Fibroblast of skin of left quadriceps (primary cell): ENCODE measurements at places on chromosomes 1 and 21.

DNA sequence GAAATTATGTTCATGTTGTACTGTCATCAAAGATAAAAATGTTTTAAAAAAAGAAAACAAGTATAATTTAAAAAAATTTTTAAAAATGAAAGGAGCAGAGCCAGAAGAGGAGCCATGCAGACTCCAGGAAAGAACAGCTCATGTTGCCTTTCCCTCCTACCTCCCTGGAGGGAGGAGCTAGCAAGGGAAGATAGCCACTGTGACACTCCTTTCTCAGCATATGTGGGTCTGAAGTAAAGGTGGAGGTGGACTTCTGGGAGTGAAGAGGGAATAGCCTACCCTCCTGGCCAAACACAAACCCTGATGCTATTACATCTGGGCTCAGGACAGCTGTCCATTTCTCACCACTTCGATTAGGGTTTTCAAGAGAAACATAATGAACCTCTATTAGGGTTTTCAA is 54.2 kb downstream of the SLC2A1 start:
- DNase-seq = no peak

GRCh38 chr1:56901716-56902115 is 47.1 kb downstream of the C8A start:
- DNase-seq = no peak

DNA sequence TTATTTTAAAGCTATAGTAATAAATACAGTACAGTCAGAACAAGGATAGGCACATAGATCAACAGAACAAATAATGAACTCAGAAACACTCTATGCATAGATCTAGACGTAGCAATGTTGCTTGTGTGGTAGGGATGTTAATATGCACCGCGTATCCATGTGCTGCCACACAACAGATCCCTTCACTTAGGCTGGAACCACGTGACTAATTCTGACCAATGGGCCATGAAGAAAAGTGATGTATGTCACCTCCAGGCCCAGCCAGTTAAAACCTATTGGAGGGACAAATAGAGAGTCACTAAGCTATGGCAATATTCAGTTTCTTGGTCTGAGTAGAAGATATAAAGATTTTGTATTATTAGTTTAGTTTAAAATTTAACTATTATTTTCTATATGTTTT is 91.4 kb downstream of the ADAMTS1 start:
- DNase-seq = no peak

- no peak for DNase-seq
Observed at GRCh38 chr1:25727635-25728286, 72.2 kb upstream of the SELENON start.

DNA sequence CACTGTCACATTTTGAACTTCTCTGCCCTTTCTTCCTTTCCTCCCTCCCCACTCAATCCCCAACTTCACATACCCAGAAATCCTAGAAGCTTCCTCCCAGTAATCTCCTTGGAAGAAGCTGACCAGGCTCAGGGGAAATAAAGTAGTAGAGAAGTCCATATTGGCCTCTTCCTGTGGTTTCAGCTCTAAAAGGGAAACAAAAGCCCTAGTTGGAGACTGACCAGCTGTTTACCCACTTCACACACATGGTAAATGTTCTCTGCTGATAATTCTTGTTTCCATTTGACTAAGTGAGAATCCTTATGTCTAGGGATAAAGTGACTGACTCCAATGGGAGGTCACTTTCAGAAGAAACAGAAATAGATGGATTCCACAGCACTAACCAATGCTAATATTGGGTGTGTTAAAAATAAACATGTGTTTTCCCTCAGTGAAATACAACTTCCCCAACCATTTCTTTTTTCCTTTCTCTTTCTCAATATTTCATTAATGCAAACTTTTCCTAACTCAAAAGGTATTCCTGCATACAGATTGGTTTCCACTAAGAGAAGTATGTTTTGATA is 178.9 kb upstream of the DPT start:
- DNase-seq = no peak

- no peak for DNase-seq
Observed at GRCh38 chr1:28021064-28021463, 61.3 kb downstream of the XKR8 start.

GRCh38 chr1:14715266-14715665 is 116.8 kb downstream of the KAZN start:
- no peak for DNase-seq

DNA sequence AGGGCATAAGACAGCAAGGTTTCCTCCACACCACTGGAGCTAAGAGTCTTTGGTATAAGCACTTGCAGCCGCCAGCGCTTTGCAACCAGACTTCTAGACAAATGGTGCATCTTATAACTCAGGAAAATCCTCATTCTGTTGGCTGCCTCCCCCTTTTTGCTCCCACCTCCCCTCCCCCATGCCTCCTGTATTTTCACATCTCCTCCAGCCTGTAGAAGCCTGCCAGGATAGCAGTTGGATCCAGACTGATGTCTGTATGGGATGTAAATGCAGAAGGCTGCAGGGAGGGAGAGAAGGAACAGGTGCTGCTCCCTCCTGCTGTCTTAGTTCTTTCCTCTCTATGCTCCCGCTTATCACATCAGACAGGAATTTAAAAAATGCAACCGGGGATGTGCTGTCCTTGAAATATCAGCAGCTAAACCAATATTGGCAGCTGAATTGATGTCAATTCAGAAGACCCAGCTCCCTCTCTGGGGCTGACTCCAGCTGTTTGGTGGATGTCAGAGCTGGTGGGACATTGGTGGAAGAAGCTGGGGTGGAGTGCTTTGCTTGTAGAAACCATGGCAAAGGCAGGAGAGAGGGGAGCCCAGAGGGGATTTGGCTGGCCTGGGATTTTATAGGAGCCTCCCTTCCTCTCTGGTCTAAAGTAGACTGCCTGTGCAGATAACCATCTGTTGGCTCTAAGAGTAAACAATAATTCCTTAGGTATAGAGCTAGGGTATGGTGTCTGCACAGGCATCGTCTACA is 53.5 kb downstream of the NFASC start:
- no peak for DNase-seq

- DNase-seq = no peak
Observed at GRCh38 chr1:110070282-110070669, 196 bp downstream of the ALX3 start.

GRCh38 chr1:17984583-17984982 is 123.0 kb upstream of the IGSF21 start:
- DNase-seq = no peak

- no peak for DNase-seq
Observed at GRCh38 chr1:8816264-8816663, 1.2 kb downstream of the RERE start.

- no peak for DNase-seq
Observed at GRCh38 chr1:96482616-96483015, 239.0 kb upstream of the PTBP2 start.

DNA sequence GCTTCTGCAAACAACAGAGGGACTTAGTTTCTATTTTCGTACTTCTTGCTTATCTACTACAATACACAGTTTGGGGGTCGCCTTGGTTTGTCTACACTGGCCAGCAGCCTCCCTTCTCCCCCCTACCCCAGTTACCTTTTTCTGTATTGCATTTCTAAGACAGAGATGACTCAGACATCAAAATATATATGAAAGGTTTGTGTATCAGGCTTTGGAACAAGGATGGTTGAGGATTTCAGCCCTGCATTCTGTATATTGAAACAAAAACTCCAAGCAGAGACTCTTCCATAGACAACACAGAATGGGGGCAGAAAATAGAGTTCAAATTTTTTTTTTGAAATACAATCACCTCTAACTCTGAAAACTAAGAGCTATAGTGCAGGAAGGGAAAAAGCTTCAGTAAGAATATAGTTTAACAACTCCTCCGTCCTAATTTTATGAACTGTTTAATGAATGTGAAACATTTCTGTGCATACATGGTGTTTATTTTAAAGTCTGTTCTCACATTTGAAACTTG is 1.9 kb downstream of the SAMD13 start:
- DNase-seq = no peak

- DNase-seq = no peak
Observed at GRCh38 chr1:12145616-12146342, 21.0 kb upstream of the TNFRSF1B start.

- no peak for DNase-seq
Observed at GRCh38 chr1:229225331-229225782, 45.6 kb upstream of the RAB4A start.

DNA sequence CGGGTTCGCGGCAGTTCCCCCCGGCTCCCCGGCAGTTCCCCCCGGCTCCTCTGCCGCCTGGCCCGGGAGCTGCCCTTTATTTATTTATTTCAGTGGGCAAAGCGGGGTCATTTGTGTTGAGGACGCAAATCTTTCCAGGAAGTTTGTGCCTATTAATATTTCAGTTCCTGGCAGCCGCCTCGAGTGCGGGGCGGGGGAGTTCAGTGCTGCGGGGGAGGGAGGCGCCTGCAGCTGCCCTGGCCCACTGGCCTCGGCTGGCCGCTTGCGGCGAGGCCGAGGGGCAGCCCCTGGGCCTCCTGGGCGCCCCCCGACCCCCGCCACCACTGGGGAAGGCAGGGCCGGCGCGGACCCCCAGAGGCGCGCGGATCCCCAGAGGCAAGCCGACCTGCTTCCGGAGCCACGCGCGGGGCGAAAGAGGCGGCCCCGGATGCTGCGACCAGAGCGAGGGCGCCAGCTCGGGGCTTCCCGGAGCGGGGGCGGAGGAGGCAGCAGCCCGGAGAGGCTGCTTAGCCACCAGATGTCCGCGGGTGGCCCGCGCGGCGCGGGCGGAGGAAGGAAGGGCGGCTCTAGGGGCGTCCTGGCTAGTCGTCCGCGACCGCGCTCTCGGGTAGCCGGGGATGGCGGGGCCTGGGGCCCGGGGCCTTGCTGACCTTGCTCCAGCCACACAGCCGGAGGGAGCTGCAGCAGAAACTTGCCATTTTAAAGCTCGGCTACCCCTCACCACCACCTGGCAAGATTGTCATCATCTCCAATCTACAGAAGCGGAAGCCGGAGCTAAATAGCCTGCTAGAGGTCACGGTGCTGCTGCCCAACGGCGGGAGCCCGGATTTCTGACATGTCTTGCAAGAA is 48.0 kb downstream of the H3-3A start:
- DNase-seq = no peak

DNA sequence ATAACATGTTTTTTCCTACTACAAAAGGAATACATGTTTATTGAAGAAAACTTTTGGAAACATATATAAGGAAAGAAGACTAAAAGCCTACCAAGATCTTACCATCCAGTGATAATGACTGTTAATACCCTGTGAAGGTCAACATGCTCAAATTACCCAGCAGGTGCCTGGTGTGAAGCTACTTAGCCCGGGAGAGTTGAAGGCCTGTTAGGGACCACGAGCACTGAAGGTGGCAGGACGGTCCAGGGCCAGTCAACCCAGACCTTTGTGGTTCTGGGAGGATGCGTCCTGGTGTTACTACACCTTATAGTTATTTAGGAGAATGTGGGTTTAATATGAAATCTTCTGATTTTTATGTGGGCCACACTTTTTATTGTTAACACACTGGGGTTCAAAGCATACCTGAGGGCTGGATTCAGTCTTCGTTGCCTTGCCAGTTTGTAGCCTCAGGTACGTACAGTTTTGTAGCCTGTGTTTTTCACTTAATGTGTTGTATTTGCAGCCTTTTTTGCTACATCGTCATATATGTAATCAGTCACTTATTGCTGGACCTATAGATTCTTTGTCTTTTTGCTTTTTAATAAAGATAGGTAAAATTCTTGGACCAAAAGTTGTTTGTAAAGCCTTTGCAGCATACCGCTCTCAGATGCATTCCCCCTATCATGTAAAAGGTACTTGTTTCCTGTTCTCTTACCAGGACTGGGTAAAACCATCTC is 9.8 kb downstream of the ITSN1 start:
- no peak for DNase-seq

DNA sequence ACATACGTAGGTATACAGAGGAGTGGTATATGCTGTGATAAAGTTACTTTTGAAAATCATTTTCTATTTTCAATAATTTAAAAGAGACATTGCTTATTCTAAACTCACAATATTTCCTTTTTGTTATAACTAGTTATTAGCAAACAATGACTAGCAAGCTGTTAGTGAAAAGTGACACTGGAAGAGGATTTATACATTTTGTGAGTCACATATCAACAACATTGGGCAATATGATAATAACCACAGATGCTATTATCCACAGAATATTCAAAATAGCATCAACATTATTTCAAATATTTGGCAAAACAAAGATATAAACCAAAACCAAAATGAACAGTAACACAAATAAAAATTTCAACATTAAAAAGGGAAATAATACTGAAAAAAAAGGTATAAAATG is 104.0 kb upstream of the HP1BP3 start:
- DNase-seq = no peak

DNA sequence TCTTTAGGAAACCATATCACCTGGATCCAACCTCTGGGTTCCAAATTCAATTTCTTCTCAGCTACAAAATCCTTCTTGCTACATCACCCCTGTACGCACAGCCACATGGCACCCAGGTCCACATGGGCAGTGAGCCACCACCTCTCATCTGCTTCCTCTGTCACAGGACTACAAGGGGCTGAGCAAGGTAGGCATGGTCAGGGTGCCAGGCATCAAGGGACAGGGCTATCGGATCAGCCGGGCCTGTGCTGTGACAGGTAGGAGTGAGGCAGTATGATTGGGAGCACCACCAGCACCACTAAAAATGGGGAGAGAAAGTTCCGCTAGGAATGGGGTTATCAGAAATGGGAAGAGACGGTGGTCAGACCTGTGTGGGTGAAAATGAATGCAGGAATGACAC is 29.4 kb downstream of the S100A6 start:
- DNase-seq = no peak

GRCh38 chr1:18646091-18646785 is 15.6 kb downstream of the PAX7 start:
- DNase-seq = no peak

- DNase-seq = no peak
Observed at GRCh38 chr1:27253596-27253995, 19.2 kb downstream of the WDTC1 start.

DNA sequence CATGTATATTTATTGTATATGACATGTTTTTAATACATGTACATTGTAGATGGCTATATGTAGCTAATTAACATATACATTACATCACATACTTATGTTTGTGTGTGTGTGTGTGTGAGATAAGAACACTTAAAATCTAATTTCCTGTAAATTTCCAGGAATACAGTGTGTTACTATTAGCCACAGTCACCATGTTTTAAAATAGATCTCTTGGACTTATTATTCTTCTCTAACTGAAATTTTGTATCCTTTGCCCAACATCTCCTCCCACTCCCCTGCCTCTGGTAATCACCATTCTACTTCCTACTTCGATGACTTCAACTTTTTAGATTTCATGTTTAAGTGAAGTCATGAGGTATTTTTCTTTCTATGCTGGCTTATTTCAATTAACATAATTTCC is 64.8 kb downstream of the FCRL5 start:
- DNase-seq = no peak

- no peak for DNase-seq
Observed at GRCh38 chr1:38578271-38578951, 281.2 kb downstream of the RRAGC start.

DNA sequence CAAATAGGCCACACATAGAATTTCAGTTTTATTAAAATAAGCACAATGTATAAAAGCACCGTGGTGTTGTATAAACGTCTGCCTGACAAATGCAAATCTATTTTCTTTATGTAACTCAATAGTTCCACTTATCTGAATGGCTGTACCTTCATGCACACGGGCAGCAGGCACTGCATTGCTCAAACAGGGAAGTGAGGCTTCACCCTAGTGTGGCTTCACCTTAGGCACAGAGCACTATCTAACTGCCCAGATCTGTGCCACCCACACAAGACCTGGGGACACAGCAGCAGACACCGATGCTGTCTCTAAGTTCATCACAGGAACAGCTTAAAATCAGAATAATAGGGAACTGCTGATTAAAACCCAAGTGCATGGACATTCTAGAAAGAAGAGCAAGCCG is 6.0 kb upstream of the KNCN start:
- DNase-seq = no peak

GRCh38 chr1:202584707-202585589 is 125.3 kb downstream of the SYT2 start:
- no peak for DNase-seq
